ENCODE measurements at places on chromosomes 3 and 15. TPM values are rescaled to one million over a fixed set of nuclear protein-coding genes. Genes with fewer than 3 reads are reported as not detected.

- no peak for DNase-seq
Measured at GRCh38 chr3:72380711-72381493, 467.3 kb downstream of the SHQ1 start.

GRCh38 chr3:188007897-188008296 lies 146.1 kb upstream of the LPP start:
- no peak for DNase-seq

- DNase-seq: no peak
Measured at GRCh38 chr15:66881173-66881905, 179.3 kb downstream of the SMAD6 start.

- no peak for DNase-seq
Measured at GRCh38 chr3:62884096-62884870, 9.1 kb upstream of the CADPS start.

- DNase-seq: no peak
Measured at GRCh38 chr3:47573190-47574172, 5.2 kb downstream of the CSPG5 start.

GRCh38 chr15:25092661-25093060 lies 137.9 kb downstream of the SNRPN start:
- no peak for DNase-seq

DNA sequence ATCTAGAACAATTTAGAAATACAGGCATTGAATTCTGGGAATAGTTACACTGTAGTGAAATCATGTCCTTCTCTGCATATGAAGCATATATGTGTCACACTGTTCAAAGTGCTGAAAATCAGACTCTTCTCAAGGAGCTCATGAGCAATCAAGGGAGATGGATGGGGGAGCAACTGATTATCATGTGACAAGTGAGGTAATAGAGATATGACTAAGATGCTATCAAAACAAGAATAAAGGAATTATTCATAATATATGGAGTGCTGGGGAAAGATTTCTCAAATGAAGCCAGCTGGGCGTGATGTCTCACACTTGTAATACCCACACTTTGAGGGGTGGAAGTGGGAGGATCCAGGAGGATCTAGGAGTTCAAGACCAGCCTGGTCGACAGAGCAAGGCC lies 74.9 kb upstream of the CHRNB4 start:
- DNase-seq: no peak

- no peak for DNase-seq
Measured at GRCh38 chr15:35064576-35065190, 20.4 kb downstream of the NANOGP8 start.

- no peak for DNase-seq
Measured at GRCh38 chr3:122795674-122796195, 866 bp downstream of the SLC49A4 start.

DNA sequence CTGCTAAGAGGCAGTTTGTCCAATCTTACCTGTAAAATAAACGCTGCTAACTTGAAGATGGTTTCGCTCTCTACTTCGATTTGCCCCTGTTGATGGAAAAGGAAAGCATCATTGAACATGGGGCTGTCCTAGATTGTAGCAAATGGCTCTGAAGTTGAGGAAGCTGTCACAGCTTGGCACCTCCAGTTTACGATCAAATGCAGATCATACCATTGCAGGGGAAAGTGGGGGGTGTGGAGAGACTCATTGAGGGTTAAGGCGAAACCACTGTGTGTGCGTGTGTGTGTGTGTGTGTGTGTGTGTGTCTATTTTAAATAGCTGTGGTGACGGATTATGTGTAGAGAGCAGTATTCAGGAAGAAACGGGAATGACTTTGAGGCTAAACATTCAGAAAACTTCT lies 127.6 kb upstream of the LMOD3 start:
- DNase-seq: peak; percentile 93

The ROBO2 gene
- 9.6 TPM for polyA plus RNA-seq

The IMPG2 gene
- polyA plus RNA-seq: 0.57 TPM

The ZNF280D gene
- polyA plus RNA-seq: 43.7 TPM

Data from large intestine (tissue), 12 donors.